ENCODE measurements at places on chromosomes 13 and 19.
A peak's percentile ranks its signal among the peaks of the same experiment; 100 is the strongest.

GRCh38 chr13:67951431-67951830, 721.3 kb upstream of the PCDH9 start:
- DNase-seq = no peak

- no peak for DNase-seq
These were observed 4.4 kb upstream of the TMEM272 start for GRCh38 chr13:51849145-51850101.

GRCh38 chr13:59547950-59548349, 615.8 kb downstream of the DIAPH3 start:
- no peak for DNase-seq

- no peak for DNase-seq
These were observed 1.5 kb downstream of the ENOX1 start for GRCh38 chr13:43785261-43785649.

DNA sequence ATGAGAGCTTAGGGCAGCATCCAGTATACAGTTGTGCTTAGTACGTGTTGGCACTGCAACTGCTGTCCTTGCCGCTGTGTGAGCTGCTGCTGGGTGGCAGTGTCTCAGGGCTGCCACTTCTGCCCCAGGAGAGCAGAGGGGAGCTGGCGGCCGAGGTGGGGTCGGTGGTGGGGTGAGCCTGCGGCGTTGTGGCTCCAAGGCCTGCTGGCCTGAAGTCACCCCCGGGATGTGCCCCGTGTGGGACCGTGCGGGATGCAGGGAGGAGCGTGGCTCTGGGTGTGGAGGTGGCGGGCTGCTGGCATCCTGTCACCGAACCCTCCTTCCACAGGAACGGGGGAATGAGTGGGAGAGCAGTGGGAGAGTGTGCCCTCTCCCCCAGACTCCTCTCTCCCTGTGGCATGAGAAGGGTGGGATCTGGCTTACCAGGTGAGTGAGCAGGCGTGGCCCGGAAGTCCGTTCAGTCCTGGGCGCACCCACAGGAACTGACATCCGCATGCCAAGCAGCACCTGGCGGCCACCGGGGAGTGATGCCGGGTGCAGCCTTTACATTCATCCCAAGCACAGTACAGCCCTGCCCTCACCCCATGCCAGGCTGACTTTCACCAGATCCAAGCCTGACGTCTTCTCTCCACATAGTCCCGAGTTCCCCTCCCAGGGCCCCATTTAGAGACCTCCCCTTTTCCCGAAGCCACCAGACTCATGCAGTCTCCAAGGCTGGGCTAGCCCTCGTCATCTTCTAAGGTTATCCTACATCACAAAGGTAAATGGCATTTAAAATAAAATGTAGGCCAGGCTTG, 26.6 kb downstream of the MCF2L start:
- DNase-seq = no peak

GRCh38 chr13:111962431-111962891, 104.5 kb upstream of the SOX1 start:
- no peak for DNase-seq

DNA sequence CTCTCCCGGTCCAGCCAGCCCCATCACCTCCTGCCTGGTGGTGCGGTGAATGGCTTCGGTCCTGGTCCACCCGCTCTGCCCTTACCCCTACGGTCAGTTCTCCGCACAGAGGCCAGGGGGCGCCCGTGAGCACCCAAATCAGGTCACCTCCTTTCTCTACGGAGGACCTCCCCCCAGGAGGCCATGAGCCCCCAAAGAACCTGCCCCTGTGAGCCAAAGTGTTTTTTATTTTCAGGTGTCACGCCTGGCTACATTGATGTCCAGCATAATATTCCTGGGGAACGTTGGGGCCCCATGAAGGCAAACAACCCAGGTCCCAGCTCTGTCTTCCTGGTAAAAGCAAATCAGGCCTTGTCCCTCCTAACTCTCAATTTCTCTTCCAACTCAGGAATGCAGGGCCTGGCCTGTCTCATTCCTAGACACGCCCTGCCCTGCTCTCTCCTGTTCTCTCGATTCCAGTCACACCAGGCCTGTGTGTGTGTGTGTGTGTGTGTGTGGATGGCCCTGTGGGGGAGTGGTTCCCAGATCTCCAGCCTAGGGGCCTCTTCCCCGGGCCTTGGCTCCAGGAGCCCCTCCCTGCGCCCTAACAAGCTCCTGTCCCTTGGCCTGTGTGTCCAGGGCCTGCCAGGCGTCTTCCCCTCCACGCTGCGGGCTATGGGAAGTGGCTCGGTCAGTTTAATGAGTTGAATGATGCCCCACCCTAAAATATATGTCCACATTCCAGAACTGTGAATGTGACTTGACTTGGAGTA, 9.7 kb upstream of the GIPC1 start:
- DNase-seq = no peak

DNA sequence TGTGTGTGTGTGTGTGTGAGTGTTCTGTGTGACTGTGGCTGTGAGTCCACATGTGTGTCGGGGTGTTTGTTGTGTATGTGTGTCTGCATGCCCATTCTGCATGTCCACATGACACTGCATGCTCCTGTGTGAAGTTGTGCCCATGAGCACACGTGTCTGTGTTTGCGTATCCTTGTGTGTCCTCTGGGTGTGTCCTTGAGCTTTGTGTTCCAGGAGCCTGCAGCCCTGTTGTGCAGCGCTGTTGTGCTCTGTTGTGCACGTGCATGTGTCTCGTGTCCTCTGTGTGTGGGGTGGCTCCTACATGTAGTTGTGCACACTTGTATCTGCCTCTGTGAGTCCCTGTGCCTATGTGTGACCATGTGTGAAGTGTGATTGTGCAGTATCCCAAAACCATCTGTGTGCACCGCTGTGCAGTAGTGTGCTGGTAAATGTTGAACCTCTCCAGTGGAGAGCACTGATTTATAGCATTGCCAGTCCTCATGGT, 2.2 kb upstream of the ARHGEF18 start:
- no peak for DNase-seq

DNA sequence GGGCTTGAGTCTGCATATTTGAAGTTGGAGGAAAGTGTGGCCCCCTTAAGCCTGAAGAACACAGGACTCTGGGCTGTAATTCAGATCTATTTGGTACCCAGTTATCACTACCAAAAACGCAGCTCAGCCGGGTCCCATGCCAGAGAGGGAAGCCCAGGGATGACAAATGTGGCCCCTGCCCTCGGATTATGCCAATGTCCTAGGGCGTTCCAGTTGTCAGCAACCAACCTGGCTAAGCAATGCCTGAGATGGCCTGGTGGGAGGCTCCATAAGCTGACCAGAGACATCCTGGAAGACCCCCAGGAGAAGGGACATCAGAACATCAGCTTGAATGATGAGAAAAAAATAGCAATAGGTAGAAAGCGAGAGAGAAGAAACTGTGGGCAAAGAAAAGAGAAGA, 79.6 kb upstream of the UQCRFS1 start:
- no peak for DNase-seq

DNA sequence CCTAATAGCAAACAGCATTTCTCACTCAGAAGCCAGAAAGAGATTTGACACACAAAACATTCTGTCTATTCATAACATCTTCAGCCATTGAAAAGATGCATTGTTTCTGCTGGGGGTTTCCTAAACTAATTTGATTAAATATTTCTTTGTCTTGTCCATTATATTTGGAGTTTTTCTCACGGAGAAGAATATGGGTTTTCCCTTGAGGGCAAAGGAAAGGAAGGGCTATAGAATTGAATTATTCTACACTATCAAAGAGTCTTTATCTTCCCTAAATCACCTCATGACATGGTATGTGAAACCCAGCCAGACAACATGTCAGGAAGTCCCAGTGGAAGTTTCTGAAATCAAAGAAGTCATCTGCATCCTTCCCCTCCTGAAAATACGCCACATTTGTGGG, 186.4 kb downstream of the SHISA2 start:
- no peak for DNase-seq

- DNase-seq = no peak
These were observed 21.6 kb upstream of the SEMA6B start for GRCh38 chr19:4580961-4581665.

GRCh38 chr19:13176345-13176744, 26.1 kb downstream of the IER2 start:
- no peak for DNase-seq

DNA sequence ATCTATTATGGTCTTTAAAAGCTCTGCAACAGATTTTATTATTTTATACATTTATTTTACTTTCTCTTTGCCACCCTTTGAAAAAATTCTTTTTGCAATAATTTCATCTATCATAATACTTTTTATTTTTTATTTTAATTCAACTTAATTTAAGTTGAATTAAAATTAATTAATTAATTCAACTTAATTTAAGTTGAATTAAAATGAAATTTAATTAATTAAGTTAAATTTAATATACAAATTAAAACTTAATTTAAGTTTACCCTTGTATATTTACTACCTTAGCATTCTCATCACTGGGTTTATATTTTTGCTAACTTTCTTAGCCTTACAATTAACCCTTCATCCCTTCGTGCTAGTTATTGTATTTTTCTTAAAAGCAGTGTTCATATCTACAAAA, 301.4 kb downstream of the SLITRK5 start:
- no peak for DNase-seq

- no peak for DNase-seq
These were observed 254.8 kb downstream of the DCT start for GRCh38 chr13:94224670-94225069.

GRCh38 chr13:79767126-79767525, 286.2 kb downstream of the NDFIP2 start:
- DNase-seq = no peak

GRCh38 chr13:77833331-77833863, 85.2 kb downstream of the EDNRB start:
- no peak for DNase-seq

- DNase-seq = peak; percentile 76
These were observed 64.8 kb upstream of the F7 start for GRCh38 chr13:113040597-113041292.

DNA sequence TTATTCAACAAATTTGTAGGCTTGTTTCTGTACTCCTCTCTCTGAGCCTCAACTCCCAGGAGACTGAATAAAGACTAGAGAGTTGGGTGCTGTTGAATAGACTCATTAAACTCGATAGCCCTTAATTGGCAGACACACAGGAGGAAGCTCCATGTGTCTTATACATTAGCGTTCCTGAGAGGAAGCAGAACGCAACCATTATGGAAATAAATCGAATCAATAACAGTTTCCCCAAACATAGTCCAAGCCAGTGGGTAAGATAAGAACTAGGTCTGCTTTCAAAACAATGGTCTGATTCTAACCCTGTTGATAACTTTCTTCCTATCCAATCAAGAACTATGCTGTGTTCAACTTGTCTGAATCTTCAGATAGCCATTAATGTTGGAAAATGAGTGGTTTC, 118.1 kb upstream of the FNDC3A start:
- no peak for DNase-seq

GRCh38 chr19:42471554-42472249, 29.0 kb upstream of the CXCL17 start:
- DNase-seq = no peak

DNA sequence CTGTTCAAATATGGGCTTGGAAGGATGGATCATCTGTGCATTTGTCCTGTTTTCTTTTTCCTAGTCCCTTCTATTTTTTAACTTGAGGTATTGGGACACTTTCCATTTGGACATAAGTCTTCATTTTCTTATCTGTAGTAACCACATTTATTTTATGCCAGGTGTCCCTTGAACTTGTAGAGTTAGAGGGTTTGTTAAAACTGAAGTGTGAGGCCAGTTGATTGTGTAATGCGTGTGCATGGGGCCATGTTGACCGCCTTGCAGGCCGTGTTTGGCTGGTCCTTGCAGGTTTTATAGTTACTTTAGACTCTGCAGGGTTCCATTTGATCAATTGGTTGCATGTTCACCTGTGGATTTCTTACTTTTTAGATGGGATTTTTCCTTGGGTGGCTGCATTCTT, 21.0 kb downstream of the SAE1 start:
- no peak for DNase-seq

DNA sequence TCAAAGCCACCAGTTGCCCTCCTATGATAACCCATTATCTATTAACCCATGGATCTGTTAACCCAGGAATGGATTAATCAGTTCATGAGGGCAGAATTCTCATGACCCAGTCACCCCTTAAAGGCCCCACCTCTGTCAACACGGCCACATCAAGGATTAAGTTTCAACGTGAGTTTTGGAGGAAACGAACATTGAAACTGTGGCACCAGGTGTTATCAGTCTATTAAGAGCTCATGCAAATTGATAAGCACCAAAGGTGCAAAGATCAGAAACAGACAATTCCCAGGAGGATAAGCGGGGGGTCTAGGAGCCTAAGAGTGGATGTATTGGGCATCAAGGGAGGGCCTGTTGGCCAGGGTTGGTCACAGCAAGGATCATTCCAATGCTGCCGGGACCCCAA, 19.9 kb upstream of the ELAVL1 start:
- DNase-seq = no peak

- no peak for DNase-seq
These were observed 192.5 kb upstream of the PCDH20 start for GRCh38 chr13:61608138-61608537.

DNA sequence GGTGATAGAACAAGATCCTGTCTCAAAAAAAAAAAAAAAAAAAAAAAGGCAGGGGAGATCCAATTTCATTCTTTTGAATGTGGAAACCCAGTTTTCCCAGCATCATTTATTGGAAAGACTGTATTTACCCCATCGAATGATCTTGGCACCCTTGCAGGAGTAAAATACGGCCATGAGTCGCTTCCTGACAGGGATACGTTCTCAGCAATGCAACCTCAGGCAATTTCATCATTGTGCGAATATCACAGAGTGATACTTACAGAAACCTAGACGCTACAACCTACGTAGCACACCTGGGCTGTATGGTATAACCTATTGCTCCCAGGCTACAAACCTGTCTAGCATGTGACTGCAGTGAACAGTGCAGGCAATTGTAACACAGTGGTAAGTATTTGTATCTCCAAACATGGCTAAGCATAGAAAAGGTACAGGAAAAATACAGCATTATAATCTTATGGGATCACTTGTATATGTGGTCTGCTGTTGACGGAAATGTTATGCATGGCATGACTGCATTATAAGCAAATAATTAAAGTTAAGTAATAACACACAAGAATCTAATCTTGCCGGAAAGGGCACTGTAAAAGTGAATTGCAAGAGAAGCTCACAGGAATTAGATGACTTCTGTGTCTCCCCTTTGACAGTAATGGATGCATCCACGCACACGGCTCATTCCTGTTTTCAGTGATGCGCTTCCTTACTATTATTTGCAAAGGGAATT, 24.1 kb downstream of the RFX2 start:
- no peak for DNase-seq

- no peak for DNase-seq
These were observed 4.9 kb downstream of the CALM3 start for GRCh38 chr19:46606019-46606418.

DNA sequence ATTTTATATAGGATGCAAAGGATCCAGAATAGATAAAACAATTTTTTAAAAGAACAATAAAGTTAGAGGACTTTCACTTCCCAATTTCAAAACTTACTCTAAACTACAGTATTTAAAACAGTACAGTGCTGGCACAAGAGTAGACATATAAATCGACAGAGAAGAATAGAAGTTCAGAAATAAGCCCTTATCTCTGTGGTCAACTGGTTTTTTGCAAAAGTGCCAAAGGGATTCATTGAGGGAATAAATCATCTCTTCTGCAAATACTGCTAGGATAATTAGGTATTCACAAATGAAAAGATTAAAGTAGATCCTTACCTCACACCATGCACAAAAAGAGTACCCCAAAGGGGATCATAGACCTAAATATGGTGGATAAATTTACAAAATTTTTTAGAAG, 431.0 kb upstream of the HTR2A start:
- no peak for DNase-seq

- no peak for DNase-seq
These were observed 24.4 kb upstream of the ZNF561 start for GRCh38 chr19:9645472-9645871.

Measured in nucleus accumbens (tissue), 56 donors.